ENCODE measurements at places on chromosomes 11 and 22.

DNA sequence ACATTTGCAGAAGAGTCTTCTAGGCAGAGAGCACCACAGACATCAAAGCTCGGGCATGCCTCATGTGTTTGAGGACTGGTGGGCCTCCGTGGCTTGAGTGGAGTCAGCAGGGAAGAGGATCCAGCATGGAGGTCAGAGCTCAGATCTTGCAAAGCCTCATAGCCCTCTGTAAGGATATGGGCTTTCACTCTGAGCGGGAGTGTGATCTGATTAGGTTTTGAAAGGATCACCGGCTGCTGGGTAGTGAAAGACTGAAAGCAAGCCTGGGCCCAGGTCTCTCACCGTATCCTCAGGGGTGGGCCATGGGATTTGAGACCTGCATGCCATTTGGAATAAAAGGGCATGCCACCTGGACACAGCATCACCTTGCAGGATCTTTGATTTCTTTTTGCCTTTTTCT lies 112.7 kb downstream of the TEAD1 start:
- DNase-seq: no peak

GRCh38 chr11:110830344-110830743 lies 118.1 kb upstream of the ARHGAP20 start:
- DNase-seq: no peak

GRCh38 chr22:44571566-44572413 lies 73.8 kb upstream of the RTL6 start:
- no peak for DNase-seq

DNA sequence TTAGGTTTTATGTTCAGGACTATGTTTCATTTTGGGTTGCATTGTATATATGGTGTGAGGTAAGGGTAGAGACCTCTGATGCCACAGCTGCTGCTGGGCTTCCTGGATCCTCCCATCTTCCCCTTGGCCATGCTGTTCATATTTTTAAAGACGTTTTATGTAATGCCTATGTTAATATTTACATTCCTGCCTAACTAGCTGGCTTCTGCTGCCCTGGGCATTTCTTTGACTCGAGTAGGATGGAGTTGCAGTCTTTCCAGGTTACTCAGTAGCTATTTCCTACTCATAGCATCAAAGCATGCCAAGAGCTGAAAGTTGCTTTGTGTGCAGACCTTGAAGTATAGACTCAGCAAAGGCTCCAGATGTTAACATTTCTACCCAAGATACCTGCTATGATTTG lies 220.5 kb upstream of the CADM1 start:
- DNase-seq: no peak

DNA sequence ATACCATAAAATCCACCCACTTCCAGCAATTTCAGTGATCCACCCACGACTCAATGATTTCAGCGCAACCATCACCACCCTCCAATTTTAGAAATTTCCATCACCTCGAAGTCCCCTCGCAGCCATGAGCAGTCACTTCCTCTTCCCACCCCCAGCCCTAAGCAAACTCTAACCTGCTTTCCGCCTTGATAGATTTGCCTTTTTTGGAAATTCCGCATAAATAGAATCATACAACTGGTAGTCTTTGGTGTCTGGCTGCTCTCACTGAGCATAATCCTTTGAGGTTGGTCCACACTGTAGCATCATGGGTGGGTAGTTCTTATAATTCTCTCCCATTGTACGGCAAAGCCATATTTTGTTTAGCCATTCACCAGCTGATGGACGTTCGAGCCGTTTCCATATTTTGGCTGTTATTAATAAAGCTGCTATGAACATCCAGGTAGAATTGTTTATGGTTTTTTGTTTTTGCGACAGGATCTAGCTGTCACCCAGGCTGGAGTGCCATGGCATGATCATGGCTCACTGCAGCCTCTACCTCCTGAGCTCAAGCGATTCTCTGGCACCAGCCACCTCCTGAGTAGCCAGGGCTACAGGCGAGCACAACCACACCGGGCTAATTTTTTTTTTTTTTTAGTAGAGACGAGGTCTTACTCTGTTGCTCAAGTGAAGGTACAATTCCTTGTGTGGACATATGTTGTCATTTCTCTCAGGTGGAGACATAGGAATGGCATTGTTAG lies 16.0 kb downstream of the PIM3 start:
- DNase-seq: no peak

DNA sequence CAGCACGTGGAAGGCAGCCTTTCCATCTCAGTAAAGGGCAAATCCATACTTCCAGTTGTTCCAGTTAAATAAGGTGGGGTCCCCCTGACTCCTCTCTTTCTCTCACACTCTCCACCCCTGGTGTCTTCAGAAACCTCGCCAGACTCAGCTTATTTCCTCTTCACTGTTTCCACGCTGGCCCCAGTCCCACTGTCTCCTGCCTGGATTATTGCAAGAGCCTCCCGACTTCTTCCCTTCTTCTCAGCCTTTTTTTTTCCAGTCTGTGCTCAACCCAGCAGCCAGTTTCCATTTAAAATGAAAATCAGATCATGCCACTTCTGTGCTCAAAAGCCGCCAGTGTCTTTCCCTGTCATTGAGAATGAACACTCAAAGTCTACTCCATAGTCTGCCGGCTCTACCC lies 131.4 kb downstream of the PKNOX2 start:
- DNase-seq: no peak

DNA sequence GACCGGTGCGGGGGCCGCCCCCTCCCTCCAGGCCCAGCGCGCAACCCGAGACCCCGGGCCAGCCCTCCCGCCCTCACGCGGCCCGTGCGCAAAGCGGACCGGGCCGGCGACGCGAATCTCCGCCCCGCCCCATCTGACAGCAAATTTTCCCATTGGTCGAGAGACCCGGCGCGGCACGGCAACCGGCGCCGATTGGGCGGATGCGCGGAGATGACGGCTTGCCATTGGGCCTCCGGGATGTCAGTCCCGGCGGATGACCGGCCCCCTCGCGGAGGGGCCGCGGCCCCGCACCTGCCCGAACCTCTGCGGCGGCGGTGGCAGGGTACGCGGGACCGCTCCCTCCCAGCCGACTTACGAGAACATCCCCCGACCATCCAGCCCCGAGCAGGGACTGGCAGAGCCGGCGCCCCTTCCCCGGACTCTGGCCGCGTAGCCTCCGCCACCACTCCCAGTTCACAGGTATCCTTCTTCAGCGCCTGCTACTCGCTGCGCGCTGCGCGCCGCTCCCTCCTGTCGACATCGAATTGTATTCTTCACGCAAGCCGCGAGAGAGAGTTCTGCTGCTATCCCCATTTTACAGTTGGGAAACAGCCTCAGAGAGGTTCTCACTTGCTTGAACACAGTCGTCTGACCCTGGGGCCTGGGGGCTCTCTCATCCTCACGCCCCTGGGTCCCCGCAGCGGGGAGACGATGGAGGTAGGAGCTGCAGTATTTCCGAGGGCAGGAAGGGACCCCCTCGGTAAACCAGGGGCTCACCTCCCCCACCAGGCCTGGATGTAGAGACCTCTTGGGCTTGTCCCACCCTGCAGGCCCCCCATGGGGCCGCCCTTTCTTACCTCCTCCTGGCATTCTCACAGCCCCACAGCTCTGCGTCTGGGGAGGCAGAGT lies at the start of gene ARVCF:
ARVCF (minus strand) TSS at position 90 of the 888 bp plus-strand sequence. CDS start 26,029 bp downstream, outside the sequence.
- DNase-seq: peak; percentile 84

- DNase-seq: peak; percentile 32
These were observed 997 bp downstream of the UBE2L3 start for GRCh38 chr22:21568347-21569075.

Measured in ACHN (cell line).